Caco-2 (cell line): ENCODE measurements at places on chromosomes 13 and 19. TPM values are rescaled to one million over a fixed set of nuclear protein-coding genes. Genes with fewer than 3 reads are reported as not detected.
A peak's percentile ranks its signal among the peaks of the same experiment; 100 is the strongest.

DNA sequence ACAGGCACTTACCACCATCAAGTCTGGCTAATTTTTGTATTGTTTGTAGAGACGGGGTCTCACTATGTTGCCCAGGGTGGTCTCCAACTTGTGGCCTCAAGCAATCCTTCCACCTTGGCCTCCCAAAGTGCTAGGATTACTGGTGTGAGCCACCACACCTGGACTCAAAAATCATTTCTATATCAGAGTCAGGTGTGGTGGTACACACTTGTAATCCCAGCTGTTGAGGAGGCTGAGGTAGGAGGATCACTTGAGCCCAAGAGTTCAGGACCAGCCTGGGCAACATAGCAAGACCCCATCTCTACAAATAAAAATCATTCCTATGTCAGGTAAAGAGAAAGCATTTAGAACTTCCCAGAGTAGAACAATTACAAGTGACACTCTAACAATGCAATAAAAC is 48.4 kb downstream of the MYO9B start:
- no peaks in the 10 kb centered on the region for H3K27me3 ChIP-seq
- 0 out of 2 replicates have a peak, but pooled peaks cover 3% of the 10 kb centered on the region for H3K4me1 ChIP-seq
- H3K4me3 ChIP-seq = no peak overlapping the region
- no peak for DNase-seq

GRCh38 chr19:10471909-10472308 is 31.2 kb downstream of the KEAP1 start:
- H3K36me3 ChIP-seq = no peaks in the 10 kb centered on the region
- no peaks in the 10 kb centered on the region for H3K4me1 ChIP-seq
- H3K27ac ChIP-seq = no peak overlapping the region
- peak; percentile 34 for DNase-seq

- H3K27ac ChIP-seq = no peak overlapping the region
- no peaks in the 10 kb centered on the region for H3K4me1 ChIP-seq
- H3K36me3 ChIP-seq = no peaks in the 10 kb centered on the region
- no peak for DNase-seq
These were observed 348.0 kb downstream of the TEX29 start for GRCh38 chr13:111668451-111668850.

GRCh38 chr19:53819861-53820260 is 4.3 kb downstream of the NLRP12 start:
- H3K4me1 ChIP-seq = no peaks in the 10 kb centered on the region
- H3K4me3 ChIP-seq = no peak overlapping the region
- no peak overlapping the region for H3K27ac ChIP-seq
- DNase-seq = no peak

DNA sequence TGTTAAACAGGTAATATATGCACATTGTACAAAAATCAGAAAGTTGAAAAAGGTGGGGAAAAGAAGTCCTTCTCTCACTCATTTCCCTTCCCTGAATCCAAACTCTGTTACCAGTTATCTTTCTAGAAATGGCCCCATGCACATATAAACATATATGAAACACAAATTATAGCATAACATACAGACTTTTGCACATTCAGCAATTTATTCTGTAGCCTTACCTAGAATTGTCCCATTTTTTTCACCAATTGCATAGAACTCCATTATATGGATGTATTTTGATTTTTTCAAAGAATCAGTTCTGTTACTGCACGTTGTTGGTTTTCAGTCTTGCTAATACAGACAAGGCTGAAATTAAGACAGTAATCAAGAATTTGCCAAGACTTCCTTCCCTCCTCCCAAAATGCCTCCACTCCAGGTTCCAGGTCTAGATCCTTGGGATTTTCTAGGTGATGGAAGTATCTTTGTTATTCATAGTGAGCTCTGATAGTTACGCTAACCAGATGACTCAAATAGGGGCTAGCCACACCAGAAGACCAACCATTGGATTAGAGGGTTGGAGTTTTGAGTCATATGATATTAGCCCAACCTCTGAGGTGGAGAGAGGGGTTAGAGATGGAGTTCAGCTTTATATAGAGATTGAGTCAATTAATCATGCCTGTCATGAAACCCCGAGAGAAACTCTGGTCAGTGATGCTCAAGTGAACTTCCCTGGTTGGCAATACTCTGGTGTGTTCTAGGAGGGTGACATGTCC is 30.7 kb downstream of the GPR180 start:
- H3K27ac ChIP-seq = no peak overlapping the region
- H3K4me3 ChIP-seq = no peak overlapping the region
- H3K27me3 ChIP-seq = no peaks in the 10 kb centered on the region
- H3K4me1 ChIP-seq = no peaks in the 10 kb centered on the region
- DNase-seq = no peak

GRCh38 chr19:48110350-48110966 is at the start of gene PLA2G4C:
Gene PLA2G4C (minus strand): TSS chr19:48110817. CDS start chr19:48106529, 4,288 bp downstream.
- H3K27me3 ChIP-seq = no peaks in the 10 kb centered on the region
- H3K4me1 ChIP-seq = peaks cover 7% of the 10 kb centered on the region
- H3K4me3 ChIP-seq = peak within 1 kb of the TSS; percentile 31
- DNase-seq = peak; percentile 93
- H3K36me3 ChIP-seq = no peaks in the 10 kb centered on the region

DNA sequence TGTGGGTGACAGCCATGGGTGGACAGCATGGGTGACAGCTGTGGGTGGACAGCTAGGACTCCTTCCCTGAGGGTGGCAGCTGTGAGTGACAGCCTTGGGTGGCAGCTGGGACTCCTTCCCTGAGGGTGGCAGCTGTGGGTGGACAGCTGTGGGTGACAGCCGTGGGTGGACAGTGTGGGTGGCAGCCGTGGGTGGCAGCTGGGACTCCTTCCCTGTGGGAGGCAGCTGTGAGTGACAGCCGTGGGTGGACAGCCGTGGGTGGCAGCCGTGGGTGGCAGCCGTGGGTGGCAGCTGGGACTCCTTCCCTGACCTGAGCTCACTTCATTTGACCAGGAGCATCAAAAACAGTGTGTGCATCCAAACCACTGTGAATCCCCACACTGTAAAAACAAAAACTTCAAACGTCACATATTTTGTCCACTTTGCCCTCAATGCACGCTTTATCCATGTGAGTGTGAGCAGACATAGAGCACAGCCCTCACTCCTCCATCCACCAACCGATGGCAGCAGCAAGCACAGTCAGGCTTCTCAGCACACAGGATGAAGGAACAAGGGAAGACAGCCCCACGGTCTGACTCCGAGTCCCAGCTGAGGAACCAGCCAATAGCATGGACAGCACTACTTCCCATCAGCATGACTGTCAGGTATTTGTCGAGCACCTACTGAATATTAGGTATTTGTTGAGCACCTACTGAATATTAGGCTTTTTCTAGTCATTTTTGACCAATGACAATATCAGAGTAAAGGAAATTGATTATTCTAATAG is 1.6 kb upstream of the CFAP97D2 start:
- no peaks in the 10 kb centered on the region for H3K4me1 ChIP-seq
- no peaks in the 10 kb centered on the region; the same call in 1 of the 2 replicates for H3K27me3 ChIP-seq
- no peaks in the 10 kb centered on the region for H3K36me3 ChIP-seq
- H3K27ac ChIP-seq = no peak overlapping the region
- no peak overlapping the region for H3K4me3 ChIP-seq

- H3K4me1 ChIP-seq = peaks cover 10% of the 10 kb centered on the region
- no peaks in the 10 kb centered on the region for H3K27me3 ChIP-seq
- H3K36me3 ChIP-seq = no peaks in the 10 kb centered on the region
- no peak overlapping the region for H3K4me3 ChIP-seq
- no peak for DNase-seq
These were observed 799.1 kb downstream of the DIAPH3 start for GRCh38 chr13:59364641-59365085.

ZNF534 gene
- not detected in 2 replicates for total RNA-seq

GSX1 gene
- not detected in 2 replicates for total RNA-seq

EXOC3L2 gene
- not detected in 2 replicates for total RNA-seq

PTH2 gene
- total RNA-seq = not detected in 2 replicates

IGFL3 gene
- total RNA-seq = 0.53 TPM in 1 of 2 replicates, not detected in the other

GARIN5A gene
- total RNA-seq = 1.4 and 1.5 TPM in 2 replicates

ATP8A2 gene
- 0.05 and 0.09 TPM in 2 replicates for total RNA-seq

KRTDAP gene
- not detected in 2 replicates for total RNA-seq

WDR88 gene
- 0.20 and 0.37 TPM in 2 replicates for total RNA-seq
